A549 (cell line): ENCODE measurements at places on chromosomes 2 and 18.

DNA sequence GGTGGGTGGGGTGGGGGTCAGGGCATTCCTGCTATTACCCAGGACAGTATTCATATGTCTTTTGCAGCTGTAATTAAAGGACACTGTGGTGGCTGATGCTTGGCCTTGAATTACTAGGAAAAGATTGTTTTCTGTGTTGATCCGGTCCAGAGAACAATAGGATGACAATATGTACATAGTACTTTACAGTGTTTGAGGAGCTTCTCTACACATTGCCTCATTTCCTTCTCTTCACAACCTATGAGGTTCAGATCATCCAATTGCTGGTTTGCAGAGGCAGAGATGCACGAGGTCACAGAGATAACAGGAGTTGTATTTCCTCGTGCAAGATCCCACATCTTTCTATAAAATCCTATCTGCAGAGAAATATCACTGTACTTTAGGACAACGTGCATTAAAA is 119.5 kb downstream of the LIPG start:
- peak; percentile 6 for DNase-seq

- no peak for DNase-seq
Measured at GRCh38 chr2:6750411-6751158, 115.1 kb downstream of the CMPK2 start.

DNA sequence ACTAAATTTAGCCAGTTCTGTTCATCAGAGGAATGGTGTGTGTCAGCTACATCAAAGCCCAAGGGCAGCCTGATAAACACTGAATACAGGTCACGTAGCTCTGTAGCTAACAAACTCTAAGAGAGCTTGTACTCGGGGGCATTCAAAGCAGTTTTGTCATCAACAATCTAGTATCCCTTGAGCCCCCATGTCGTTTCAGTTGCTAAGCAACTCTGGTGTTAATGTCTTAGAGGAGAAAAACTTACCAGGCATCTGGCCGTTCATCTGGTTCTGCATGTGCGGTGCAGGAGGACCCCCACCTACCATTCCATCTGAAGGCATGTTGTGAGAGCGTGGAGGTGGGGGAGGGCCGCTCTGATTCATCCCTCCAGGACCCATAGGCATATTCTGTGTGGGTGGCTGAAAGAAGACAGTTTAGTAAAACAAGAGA is 33.1 kb downstream of the SS18 start:
- no peak for DNase-seq

DNA sequence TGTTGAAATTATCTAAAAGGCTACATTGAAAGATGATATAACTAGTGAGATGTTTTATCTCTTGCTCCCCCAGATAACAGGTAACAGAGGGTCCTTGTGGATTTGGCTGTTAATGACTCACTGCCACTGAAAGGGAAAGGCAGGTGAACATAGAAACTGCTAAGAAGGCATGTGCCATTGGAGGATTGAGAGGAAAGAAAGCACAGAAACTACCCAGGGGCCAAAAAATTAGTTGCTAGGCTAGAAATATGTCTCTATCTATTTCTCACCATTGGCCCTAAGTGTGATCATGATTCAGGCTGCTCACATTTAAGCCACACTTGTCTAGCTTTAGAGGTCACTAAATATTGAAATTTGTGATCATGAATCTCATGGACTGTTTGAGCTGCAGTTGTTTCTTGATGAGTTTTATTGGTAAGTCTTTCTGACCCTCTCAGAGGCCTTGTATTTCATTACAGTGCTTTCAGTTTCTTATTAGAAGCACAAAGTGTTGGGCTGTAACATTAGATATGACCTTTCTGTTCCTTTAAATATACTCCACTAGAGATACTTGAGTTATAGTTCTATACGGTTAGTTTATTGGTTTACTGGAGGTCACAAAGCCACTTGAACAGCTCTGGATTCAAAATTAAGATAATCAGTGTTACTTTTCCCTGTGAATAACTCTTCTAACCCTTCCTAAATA is 26.2 kb downstream of the NAB1 start:
- DNase-seq, result no peak

DNA sequence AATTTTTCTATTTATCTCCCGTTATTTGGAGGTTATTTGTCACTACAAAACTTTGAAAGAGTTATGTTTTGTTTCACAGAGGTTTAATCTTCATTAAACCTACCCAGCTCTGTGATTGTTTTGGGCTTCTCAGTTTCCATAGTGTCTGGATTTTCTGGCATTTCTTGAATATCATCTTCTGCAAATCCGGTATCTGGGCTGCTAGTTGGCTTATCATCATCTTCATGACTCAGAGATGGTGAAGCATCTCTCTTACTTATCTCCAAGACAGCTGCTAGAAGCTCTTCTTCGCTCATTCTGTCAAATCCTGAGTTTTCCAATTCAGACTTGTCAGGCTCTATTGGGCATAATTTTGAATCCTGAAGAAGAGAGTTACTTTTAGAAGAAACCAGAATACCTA is 55.6 kb downstream of the VIL1 start:
- no peak for DNase-seq

GRCh38 chr18:12766986-12767433 is 64.2 kb downstream of the PSMG2 start:
- DNase-seq, result peak; percentile 32

GRCh38 chr2:198587240-198587639 is 782.8 kb downstream of the PLCL1 start:
- no peak for DNase-seq

GRCh38 chr18:12009581-12010140 is 28.4 kb downstream of the IMPA2 start:
- DNase-seq, result no peak

DNA sequence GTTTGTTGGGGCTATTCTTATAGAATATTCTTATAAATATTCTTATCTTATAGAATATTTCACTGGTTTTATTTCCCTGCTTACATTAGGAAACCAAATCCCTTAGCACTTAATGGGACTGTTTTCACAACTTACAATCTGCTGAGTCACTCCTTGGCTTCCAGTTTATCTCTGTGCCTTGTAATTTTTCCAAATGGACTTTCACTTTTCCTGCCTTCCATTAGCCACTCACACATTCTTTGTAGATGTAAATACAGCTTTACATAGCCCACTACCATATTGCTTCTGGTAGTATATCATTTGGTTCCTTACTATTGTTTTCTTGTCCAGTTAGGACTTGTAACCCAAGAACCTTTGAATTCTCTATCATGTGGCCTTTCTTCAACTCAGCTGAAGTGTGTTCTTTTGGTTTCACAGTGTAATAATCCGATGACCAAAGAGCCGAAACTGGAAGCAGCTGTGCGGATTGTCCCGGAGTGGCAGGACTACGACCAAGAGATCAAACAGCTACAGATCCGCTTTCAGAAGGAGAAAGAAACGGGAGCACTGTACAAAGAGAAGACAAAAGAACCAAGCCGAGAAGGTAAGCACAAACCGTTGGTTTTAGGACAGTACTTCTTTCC is 96.1 kb downstream of the UGGT1 start:
- peak; percentile 33 for DNase-seq

DNA sequence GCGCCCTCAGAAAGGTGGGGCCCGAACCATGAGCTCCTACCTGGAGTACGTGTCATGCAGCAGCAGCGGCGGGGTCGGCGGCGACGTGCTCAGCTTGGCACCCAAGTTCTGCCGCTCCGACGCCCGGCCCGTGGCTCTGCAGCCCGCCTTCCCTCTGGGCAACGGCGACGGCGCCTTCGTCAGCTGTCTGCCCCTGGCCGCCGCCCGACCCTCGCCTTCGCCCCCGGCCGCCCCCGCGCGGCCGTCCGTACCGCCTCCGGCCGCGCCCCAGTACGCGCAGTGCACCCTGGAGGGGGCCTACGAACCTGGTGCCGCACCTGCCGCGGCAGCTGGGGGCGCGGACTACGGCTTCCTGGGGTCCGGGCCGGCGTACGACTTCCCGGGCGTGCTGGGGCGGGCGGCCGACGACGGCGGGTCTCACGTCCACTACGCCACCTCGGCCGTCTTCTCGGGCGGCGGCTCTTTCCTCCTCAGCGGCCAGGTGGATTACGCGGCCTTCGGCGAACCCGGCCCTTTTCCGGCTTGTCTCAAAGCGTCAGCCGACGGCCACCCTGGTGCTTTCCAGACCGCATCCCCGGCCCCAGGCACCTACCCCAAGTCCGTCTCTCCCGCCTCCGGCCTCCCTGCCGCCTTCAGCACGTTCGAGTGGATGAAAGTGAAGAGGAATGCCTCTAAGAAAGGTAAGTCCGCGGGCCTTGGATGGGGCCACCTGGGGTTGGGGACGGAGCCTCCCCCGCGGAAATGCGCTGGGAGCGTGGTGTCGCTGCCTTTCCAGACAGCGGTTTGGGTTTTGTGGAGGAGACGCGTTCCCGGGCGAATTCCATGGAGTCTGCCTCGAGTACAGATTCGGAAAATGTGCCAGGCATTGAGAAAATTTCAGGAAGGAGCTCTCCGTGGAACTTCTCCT is 559 bp downstream of the HOXD1 start:
- no peak for DNase-seq

DNA sequence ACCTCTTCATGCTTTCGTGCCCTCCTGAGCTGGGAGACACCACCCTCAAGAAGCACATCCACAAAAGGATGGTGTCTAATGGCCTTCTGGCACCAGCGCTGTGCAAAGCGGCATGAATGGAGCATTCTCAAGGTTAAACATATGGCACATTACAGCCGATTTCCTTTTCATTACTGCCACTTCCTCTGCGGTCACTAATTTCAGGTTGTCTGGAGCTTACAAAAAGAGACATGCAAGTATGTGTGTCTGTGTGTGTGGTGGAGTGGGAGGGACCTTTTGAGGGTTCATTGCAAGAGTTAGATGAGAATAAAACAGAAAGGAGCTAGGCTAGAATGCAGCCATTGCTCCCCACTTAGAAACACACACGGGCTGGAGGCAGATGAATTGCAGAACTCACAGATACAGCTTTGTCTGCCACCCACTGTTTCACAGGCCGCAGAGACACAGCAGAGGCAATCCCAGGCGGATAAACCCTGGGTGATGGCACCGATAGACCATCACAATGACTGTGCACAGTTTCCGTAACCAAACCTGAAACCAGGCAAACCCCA is 76.0 kb downstream of the TGIF1 start:
- no peak for DNase-seq

GRCh38 chr18:12333506-12334290 is 25.7 kb downstream of the TUBB6 start:
- DNase-seq, result no peak

DNA sequence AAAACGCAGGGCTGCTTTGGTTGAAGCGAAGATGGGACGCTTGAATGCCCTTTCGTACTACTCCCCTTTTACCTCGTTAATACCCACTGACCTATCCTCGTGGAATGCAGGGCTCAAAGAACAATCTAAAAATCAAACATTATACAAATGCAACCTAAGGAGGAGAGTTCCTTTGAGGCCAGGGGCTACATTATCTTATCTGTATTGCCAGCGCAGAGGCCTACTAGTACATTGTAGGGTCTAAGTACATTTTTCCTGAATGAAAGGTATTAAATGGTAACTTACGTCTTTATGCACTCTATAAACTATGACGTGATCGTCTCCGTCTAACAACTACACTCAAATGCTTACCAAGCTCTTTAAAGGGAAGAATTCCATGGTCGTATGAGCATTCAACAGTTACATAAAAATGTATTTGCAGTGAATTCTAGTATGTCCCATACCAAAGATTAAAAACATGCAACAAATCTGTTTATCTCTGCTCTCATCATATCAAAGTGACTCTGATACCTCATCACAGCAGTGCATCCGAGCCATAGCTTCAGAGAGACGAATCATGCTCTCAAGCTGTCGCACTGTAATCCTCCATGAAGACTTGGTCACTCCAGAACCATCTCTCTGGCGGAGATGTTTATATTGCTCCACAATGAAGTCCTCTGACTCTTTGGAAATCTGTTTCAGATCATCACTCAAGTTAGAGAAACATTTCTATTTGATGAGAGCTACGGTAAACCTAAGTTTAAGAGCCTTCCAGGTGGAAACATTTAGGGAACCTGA is 14.1 kb upstream of the LCT start:
- no peak for DNase-seq

DNA sequence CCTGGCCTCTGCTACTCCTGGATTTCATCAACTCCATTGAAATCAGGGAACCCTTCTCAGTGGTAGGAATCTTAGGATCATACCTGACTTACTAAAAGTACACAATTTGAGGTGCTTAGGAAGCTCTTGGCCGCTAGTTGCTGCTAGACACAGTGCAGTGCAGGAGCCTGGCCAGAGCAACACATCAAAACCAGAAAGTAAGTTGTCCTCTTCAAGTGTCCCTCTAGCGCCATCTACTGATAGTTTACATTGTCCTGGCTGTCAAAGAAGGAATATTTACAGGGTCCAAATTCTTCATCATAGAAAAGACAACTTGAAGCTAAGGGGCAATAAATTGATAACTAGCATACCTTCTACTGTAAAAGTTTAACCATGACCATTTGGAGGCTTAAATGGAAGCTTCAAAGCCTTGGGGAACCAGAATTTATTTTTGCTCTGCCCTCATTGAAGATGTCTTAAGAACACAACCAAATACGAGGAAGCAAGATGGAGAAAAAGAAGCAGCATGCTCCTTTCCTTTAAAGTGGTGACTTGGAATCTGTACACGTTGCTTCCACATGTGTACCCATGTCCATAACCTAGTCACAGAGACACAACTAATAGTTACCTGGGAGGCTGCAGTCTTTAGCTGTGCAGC is 889.1 kb upstream of the GCFC2 start:
- peak; percentile 4 for DNase-seq

DNA sequence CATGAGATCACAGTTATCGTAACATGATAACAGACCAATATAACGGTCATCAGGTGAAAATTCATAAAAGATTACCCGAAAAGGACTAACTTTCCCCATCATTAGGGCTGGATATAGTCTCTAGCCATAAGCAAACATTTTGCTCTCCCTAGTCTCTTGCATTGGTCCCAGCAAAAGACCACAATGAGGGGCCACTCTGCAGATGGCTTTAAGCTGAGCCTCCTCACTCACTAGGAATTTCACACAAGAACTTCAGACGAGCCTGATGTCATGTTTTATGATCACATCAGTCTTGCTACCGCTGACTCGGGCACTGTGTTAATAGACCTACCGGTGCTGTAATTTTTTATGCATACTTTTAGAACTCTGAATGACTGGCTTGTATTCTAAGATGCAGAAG is 35.2 kb downstream of the STK17B start:
- DNase-seq, result no peak

- DNase-seq, result no peak
Measured at GRCh38 chr18:1513519-1513918, 608.8 kb downstream of the ADCYAP1 start.

- peak; percentile 66 for DNase-seq
Measured at GRCh38 chr18:56869189-56869777, 218.1 kb downstream of the WDR7 start.

DNA sequence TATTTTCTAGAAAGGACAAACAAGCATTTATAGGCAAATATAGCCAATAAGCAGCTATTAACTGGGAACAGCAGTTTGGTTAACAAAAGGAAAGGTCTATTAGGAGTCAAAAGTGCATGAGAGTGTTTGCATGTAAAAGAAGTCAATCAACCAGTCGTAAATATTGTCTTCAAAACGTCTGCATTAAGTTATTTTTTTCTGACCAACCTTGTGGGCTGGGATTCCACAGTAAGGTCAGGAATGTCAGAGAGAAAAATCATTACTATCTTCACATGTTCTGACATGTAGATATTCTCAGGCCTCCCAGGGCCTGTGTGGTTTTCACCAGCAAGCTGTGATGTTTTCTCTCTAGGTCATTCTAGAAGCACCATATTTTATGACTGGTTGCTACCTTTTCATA is 922.5 kb downstream of the SUCLG1 start:
- no peak for DNase-seq

- DNase-seq, result peak; percentile 41
Measured at GRCh38 chr2:19532547-19533196, 174.2 kb upstream of the OSR1 start.
